Hematopoietic multipotent progenitor cell treated with erythropoietin and hydrocortisone succinate and interleukin-3 and kit ligand, for 6 days (in vitro differentiated cells): ENCODE measurements at places on chromosomes 2 and 18.

GRCh38 chr2:25228848-25229278, 60.5 kb upstream of the POMC start:
- peak; percentile 92 for DNase-seq

GRCh38 chr2:182816866-182817265, 49.6 kb downstream of the FRZB start:
- no peak for DNase-seq

GRCh38 chr2:88690591-88691338, 708 bp upstream of the RPIA start:
- DNase-seq = peak; percentile 65

DNA sequence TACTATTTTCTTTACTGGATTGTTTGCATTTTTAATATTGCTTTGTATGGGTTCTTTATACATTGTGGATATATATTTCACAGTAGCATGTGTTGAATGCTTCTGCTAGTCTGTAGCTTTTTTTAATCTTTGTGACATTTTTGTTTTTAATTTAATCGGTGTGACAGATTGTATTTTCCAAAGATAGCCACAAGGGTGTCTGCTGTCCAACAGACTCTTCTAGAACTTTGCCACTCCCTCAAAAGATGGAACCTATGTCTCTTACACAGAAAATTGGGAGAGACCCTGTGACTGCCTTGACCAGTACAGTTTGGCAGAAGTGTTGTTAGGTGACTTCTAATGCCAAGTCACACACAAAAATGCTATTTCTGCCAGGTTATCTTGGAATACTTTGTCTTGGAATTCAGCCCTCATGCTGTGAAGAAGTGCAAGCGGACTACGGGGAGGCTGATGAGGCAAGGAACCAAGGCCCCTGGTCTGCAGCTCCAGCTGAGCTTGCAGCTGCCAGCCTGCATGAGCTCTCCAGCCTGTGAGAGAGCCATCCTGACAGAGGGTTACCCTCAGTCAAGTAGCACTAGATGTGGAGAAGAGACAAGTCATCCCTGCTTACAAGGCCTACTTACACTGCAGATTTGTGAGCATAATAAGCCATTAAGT, 110.8 kb downstream of the TDRD15 start:
- no peak for DNase-seq

GRCh38 chr18:40108596-40108995, 1846.4 kb upstream of the PIK3C3 start:
- DNase-seq = no peak

GRCh38 chr2:37812414-37812813, 112.7 kb upstream of the RMDN2 start:
- no peak for DNase-seq

DNA sequence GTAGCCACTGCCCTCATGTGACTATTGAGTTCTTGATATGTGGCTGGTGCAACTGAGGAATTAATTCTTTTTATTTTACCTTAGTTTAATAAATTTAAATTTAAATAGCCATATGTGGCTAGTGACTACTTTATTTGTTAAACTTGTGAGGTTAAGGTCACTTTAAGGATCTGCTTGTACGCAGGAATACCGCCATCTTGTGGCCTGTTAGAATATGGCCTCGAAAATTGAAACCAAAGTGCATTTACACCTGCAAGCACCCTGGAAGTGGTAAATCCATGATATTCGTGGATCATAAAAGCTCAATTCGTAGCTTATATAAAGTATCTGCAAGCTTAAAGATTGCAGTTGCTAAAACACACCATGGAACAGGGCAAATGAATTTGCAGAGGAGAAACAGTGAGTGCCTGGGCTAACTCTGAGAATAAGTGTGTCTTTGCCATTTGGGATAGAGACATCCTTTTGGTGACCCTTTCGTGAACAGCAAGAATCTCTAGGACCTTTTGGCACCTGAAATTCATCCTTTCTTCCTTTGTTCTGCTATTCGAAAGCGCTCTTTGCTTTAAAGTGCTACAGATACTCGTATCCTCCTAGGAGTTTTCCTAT, 59.9 kb upstream of the REG3A start:
- peak; percentile 75 for DNase-seq

DNA sequence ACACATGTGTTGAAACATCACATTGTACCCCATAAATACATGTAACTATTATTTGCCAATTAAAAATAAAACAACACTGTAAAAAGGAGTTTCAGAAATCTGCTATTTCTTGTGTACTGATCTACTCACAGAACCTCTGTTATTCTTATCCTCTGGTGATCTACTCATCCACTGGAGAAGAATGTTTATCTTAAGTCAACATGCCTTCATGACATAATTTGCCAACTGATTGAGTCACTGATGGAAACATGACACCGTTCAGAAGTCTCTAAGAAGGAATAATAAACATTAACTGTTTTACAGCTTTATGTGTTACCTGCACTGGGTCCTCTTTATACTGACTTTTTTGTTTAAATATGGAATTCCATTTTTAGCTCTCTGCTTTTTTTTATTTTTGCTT, 555.2 kb downstream of the DCDC2C start:
- DNase-seq = no peak

DNA sequence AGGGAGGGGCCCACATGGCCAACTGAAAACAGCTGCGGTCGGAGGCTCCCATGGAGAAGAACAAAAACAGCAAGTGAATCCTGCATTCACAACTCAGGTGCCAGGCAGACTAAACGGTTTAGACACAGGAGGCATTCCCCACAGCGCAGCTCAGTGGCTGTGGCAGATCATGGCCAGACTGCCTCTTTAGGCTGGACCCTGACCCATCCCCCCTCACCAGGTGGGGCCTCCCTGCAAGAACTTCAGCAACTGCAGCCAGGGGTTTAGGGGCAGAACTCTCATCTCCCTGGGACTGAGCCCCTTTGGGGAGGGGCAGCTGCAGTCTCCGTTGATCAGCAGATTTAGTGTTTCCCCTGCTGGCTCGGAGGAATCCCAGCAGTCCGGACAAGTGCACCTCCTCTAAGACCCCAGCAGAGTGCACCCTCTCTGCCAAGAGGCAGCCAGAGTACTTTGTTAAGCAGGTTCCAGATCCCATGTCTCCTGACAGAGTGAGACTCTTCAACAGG, 346.7 kb downstream of the SS18 start:
- no peak for DNase-seq

DNA sequence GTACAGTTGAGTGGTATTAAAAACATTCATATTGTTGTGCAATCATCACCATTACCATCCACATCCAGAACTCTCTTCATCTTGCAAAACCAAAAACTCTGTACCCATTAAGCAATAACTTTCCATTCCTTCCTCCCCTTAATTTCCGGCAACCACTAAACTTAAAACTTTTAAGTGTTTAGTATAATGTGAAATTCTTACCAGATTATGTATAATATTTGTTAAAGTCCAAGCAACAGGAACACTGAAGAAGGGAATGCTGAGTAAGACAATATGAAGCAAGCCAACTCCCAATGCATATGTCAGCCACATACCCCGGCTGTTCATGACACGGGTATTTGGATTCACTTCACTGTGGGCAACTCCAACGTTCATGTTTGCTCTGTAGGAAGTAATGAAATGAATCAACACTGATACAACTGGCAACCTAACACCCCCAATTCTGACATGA, 1.9 kb downstream of the ORMDL1 start:
- DNase-seq = no peak

DNA sequence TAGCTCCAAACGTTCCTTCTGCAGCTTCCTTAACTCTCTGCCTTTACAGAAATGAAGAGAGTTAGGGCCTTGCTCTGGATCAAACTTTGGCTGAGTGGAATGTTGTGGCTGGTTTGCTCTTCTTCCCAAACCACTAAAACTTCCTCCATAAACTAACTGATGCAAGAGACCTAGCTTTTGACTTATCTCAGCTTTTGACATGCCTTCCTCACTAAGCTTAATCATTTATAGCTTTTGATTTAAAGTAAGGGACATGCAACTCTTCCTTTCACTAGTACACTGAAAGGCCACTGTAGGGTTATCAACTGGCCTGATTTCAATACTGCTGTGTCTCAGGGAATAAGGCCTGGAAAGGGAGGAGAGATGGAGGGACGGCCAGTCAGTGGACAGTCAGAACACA, 8.3 kb downstream of the PXDN start:
- no peak for DNase-seq

DNA sequence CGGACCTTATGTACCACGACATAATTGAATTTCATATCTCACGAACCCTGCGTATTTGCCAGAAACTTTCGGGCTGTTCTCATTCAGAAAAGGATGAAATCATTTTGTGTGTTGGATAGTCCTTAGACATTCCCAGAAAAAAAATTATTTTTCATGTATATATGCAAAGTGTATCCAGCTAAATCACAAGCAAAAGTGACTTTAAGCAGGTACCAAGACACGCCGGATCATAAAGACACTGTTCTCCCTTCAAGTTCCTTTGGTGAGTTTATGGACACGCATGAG, 35.1 kb upstream of the PNO1 start:
- DNase-seq = no peak

- no peak for DNase-seq
Measured at GRCh38 chr2:67702284-67702683, 305.2 kb downstream of the ETAA1 start.

- no peak for DNase-seq
Measured at GRCh38 chr2:51595836-51596235, 563.9 kb upstream of the NRXN1 start.

GRCh38 chr2:144500563-144500962, 19.4 kb downstream of the ZEB2 start:
- DNase-seq = peak; percentile 47

- DNase-seq = no peak
Measured at GRCh38 chr2:95043300-95044093, 18.0 kb downstream of the MAL start.

DNA sequence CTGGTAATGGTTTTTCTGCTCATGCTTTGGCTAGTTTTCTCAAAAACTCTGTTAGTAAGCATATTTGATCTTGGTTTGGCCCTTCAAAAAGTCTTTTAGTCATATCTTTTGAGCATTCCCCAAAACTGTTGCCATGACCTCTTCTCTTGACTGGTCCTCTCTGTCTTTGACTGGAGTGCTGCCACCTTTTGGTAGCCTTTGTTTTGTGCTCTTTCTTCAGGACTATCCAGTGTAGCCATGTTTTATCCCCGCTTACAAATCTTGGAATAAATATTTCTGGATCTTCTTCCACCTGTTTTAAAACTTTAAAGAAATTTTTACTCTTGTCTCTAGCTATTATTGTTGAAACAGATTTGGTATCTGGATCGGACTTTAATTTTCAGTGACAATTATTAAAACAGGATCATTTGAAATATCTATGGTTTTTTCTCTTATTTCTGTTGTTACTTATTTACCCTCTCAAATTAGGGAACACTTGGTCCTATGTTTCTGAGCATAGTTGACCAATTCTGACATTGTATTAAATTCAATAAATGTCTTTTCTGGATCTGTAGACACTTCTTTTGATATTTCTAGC, 965 bp upstream of the ELOA2 start:
- peak; percentile 49 for DNase-seq

- DNase-seq = peak; percentile 15
Measured at GRCh38 chr2:217261452-217261851, 401.6 kb upstream of the TNP1 start.

- no peak for DNase-seq
Measured at GRCh38 chr2:219469186-219469724, 29.4 kb upstream of the GMPPA start.

DNA sequence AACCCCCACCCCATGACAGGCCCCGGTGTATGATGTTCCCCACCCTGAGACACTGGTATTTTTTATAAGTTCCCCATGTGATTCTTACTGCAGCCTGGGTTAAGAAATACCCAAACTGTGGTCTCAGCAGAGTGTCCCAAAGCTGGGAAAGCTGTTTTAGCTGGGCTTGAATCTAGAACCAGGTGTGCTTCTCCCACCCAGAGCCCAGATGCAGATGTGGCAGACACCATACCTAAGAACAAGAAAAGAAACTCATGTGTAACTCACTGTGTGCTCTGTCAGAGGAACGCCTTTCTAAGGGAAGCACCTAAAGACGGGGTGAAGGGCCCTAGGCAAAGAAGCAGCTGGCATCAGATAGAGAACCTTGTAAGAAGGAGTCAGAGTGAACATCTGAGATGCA, 23.9 kb downstream of the DOK1 start:
- no peak for DNase-seq

GRCh38 chr18:26649193-26649543, 100.8 kb upstream of the KCTD1 start:
- DNase-seq = peak; percentile 25

GRCh38 chr2:39593439-39594393, 72.0 kb upstream of the TMEM178A start:
- peak; percentile 71 for DNase-seq

DNA sequence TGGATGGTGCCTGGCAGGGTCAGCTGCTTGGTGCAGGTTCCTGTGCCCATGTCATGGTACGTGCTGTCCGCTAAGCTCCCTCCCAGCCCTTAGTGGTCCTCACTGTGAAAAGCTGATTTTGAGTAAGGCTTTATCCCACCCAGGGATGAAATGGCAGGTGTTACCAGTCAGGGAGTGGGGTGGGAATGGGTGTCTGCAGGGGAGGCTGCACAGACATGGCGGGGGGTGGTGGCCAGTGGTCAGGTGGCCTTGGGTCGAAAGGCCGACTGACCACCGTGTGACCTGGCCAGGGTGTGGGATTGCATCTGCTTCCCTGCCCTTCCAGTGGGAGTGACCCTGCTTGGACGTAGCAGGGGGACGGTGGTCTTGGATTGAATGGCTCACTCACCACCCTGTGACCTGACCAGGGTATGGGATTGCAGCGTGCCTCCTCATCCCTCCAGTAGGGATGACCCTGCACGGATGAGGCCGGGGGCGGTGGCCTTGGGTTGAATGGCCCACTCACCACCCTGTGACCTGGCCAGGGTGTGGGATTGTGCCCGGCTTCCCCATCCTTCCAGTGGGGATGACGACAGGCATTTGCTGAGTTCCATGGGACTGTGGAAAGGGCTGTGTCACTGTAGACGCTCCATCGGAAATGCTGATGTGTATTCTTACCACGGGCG, 29.8 kb downstream of the AGAP1 start:
- DNase-seq = no peak

- DNase-seq = no peak
Measured at GRCh38 chr2:195105581-195105980, 551.4 kb upstream of the SLC39A10 start.

GRCh38 chr18:14975431-14975830, 227.5 kb downstream of the ANKRD30B start:
- DNase-seq = no peak

GRCh38 chr2:221563270-221563985, 8.7 kb downstream of the EPHA4 start:
- no peak for DNase-seq

- DNase-seq = peak; percentile 63
Measured at GRCh38 chr2:186862869-186863709, 14.1 kb upstream of the ZSWIM2 start.

GRCh38 chr2:165634855-165635254, 159.2 kb downstream of the GALNT3 start:
- DNase-seq = no peak

GRCh38 chr2:84487298-84487996, 28.4 kb upstream of the SUCLG1 start:
- DNase-seq = no peak

GRCh38 chr2:240851078-240851991, 17.3 kb upstream of the AGXT start:
- DNase-seq = peak; percentile 83

- DNase-seq = no peak
Measured at GRCh38 chr2:67124531-67124930, 272.6 kb upstream of the ETAA1 start.

- DNase-seq = no peak
Measured at GRCh38 chr2:66852953-66853352, 418.0 kb downstream of the MEIS1 start.
